ENCODE measurements at places on chromosomes 16 and 17. TPM values are rescaled to one million over a fixed set of nuclear protein-coding genes. Genes with fewer than 3 reads are reported as not detected.

MYH2 gene
- total RNA-seq = not detected

ECI1 gene
- 25.1 TPM for total RNA-seq

DHRS7C gene
- not detected for total RNA-seq

AOC2 gene
- 4.0 TPM for total RNA-seq
